Stimulated activated CD8-positive, alpha-beta memory T cell treated with anti-CD3 and anti-CD28 coated beads, Interleukin-15, amount 100 ng/mL, for 48 hours (primary cell): ENCODE measurements at places on chromosomes 2 and 18.

- DNase-seq: no peak
These were observed 114.6 kb downstream of the SETBP1 start for GRCh38 chr18:44795241-44795640.

DNA sequence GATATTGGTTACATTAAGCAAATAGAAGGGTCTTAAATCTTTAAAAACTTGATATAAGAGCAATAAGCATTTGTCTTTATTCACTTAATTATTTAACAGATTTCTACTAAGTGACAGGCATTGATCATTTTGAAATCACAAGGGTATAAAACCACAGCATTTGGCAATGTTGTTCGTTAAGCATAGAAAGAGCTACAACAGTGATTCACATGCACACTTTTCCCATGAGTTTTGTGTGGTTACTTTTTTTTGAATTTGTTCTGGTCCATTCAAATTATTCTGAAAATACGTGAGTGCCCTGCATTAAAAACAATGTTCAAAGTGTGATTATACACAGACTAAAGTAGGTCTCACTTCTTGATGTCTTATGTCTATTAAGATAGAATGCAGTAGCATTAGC is 52.2 kb downstream of the LYPD6B start:
- DNase-seq: no peak

GRCh38 chr18:50944245-50944932 is 23.5 kb upstream of the ELAC1 start:
- DNase-seq: no peak

GRCh38 chr2:40204268-40204667 is 247.6 kb downstream of the SLC8A1 start:
- DNase-seq: no peak

DNA sequence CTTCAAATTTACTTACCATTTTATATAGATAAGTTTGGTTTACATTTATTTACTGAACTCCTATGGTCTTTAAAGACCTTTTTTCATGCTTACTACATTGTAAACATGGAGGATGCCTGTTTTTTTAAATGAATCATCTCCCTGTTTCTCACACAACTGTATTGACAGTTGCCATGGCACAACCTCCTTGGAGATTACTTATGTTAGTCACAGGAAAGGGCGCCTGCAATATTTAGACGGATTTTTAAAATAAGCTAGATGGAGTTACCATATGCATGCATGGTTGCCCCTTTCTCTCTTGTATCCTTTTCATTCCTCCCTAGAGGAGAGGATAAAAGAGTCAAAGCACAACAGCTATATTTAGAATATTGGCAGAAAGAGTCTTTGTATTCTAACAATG is 34.8 kb upstream of the CCDC102B start:
- DNase-seq: no peak

GRCh38 chr18:55790296-55790695 is 202.3 kb upstream of the TCF4 start:
- DNase-seq: no peak

DNA sequence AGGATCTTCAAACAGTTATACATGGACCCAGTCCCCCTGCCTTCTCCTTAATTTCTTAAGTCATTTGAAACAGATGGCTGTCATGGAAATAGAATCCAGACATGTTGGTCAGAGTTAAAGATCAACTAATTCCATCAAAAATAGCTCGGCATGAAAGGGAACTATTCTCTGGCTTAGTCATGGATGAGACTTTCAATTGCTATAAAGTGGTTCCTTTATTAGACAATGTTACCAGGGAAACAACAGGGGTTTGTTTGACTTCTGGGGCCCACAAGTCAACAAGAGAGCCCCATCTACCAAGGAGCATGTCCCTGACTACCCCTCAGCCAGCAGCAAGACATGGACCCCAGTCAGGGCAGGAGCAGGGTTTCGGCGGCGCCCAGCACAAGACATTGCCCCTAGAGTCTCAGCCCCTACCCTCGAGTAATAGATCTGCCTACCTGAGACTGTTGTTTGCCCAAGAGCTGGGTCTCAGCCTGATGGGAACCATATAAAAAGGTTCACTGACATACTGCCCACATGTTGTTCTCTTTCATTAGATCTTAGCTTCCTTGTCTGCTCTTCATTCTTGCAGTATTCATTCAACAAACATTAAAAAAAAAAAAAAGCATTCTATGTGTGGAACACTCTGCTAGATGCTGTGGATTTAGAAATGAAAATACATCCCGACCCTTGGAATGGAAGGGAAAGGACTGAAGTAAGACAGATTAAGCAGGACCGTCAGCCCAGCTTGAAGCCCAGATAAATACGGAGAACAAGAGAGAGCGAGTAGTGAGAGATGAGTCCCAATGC is 4.6 kb downstream of the TTR start:
- DNase-seq: no peak

- DNase-seq: no peak
These were observed 145.1 kb downstream of the QPCT start for GRCh38 chr2:37489536-37489935.

DNA sequence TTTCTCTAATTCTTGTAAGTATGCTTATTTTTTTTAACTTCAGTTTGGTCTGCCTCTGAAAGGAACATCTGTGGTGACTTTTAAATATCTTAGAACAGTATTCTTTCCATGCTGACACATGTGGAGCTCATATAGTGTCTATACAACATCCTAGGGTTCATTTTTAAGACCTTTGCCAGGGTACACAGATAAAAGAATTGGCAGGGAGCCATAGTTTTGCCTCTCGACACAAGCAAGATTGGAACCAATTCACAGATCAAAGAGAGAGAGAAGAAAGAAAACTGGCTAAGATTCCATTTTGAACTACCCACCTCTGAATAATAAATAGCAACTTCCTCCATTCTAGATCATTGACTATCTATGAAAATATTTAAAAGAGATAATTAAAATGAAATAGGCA is 142.7 kb upstream of the ST6GAL2 start:
- no peak for DNase-seq

DNA sequence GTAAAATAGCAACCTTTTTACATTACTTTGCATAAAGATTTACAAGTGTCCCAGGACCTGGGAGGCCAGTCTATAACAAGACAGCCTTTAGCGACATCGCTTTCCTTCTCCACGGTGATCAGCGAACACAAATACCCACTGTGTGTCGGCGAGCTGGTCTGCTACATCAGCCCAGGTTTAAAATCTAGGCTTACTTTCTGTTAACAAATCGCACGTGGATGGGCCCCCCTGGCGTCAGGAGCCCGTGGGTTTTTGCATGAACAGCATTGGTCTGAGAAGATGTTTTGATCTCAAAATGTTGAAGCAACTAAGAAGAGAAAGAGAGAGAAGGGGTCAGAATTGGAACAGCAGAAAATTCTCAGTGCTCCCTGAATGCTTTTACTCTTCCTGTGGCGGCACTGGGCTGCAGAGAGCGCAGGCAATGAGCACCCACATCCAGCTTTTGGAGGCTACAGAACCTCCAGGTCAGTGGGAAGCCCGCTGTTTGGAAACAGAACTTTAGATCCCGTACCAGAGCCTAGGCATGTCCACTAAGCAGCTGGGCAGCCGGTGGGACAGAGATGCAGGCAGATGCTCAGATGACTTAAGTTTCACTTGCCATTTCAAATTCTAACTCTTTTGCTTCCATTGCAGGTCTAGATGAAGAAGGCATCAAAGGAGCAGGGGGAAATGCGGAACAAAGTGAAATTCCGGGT is 32.9 kb downstream of the CYP27C1 start:
- no peak for DNase-seq

- no peak for DNase-seq
These were observed 511.5 kb downstream of the CNTNAP5 start for GRCh38 chr2:124536591-124536990.

GRCh38 chr2:83055376-83056010 is 1403.6 kb downstream of the SUCLG1 start:
- no peak for DNase-seq

- no peak for DNase-seq
These were observed 1167.7 kb upstream of the ZEB2 start for GRCh38 chr2:145687442-145688134.

- no peak for DNase-seq
These were observed 103.5 kb downstream of the SOS1 start for GRCh38 chr2:39017334-39017733.

- no peak for DNase-seq
These were observed 16.1 kb downstream of the MBP start for GRCh38 chr18:77116201-77117080.

DNA sequence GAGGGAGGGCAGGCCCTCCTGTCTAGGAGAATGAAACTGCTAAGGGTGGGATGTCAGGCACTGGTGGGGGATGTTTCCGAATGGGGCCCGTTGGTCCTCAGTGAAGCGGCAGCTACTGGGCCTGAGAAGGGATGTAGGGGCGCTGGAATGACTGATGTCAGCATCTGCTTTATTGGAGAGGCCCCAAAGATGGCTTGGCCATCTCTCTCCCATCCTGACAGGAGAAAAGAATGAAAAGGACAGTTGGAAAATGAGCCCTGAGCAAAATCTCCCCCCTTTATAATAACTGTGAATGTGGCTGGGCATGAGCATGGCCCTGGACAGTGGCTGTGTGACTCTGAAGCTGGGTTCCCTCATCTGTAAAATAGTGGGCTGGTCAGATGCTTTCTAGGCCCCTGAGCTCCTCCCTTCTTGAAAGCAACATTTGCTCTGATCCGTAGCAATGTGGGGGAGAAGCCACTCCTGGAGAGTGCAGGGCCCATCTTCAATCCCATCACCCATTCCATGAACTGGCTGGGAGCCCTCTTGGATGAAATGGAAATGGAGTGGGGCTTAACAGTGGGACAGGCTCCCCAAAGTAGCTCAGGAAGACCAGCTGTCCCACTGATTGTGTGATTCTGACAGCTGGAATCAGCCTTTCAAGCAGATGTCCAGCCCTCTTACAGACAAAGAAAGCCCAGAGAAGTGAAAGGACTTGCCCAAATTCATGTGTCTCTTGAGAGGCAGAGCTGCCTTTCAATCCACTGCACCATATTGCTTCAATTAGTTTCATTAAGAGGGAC is 232.7 kb upstream of the SMAD2 start:
- no peak for DNase-seq

GRCh38 chr2:216987252-216987821 is 127.5 kb upstream of the TNP1 start:
- DNase-seq: no peak

GRCh38 chr2:10910625-10911024 is 1.1 kb upstream of the KCNF1 start:
- no peak for DNase-seq

DNA sequence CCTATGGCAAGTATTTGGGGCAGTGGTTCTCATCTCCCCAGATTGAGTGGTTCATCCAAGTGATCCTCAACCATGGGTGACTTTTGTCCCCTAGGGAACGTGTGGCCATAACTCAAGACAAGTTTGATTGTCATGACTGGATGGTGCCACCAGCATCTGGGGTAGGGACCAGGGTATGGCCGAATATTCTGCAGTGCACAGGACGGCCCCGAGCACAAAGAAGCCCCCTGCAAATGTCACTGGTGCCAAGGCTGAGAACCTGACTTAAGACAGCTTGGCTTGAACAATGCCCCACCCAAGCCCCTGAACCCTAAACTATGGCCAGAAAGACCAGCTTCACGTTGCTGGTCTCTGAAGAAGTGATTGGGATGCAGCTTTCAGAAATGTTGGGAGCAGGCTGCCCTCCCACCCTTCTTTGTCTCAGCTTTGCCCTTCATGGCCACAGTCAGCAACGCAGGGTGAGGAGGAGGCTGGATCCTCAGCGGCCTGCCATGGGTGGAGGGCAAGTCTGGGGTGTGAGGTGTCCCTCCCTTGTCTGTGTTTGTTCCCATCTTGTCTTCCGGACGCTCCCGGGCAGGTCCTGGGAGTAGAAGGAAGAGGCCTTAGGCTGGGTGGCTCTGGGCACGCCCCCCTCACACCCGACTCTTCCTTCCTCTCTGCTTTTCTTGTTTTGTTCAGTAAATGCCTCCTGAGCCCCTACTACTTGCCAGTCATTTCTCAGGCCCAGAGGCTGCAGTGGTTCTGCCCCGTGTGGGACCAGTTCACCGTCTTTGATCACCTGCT is 43.4 kb downstream of the GREB1 start:
- no peak for DNase-seq

GRCh38 chr2:40445467-40445866 is 6.4 kb downstream of the SLC8A1 start:
- DNase-seq: no peak

- DNase-seq: no peak
These were observed 80.2 kb downstream of the CLHC1 start for GRCh38 chr2:55151733-55152433.

DNA sequence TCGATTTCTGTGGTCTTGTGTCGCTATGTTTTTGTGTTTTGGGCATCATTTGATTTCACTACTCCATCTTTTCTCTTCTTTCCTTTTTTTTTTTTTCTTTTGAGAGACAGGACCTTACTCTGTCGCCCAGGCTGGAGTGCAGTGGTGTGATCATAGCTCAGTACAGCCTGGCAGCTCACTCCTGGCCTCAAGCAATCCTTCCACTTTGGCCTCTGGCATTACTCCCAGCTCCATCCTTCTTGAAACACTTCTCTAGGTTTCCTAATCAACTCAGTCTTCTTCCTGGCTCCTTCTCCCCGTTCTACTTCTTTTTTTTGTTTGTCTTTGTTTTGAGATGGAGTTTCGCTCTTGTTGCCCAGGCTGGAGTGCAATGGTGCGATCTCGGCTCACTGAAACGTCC is 26.5 kb downstream of the TCF23 start:
- no peak for DNase-seq

GRCh38 chr2:119214453-119215037 is 9.1 kb upstream of the STEAP3 start:
- DNase-seq: no peak

DNA sequence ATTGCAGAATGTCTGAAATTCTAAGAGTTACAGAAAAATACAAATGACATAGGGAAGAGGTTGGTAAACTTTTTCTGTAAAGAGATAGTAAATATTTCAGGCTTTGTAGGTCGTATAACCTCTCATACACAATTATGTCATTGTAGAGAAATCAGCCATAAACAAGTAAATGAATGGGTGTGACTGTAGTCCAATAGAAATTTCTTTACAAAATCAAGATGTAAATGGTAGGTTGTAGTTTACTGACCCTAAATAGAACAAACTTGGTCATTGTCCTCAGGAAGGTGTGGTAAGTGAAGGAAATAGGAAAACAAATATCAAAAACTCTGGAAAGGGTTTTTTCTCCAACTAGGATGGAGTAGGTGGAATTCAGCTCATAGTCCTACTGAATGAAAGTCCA is 415.5 kb upstream of the SPHKAP start:
- no peak for DNase-seq
